ENCODE measurements at places on chromosomes 16 and 17.

DNA sequence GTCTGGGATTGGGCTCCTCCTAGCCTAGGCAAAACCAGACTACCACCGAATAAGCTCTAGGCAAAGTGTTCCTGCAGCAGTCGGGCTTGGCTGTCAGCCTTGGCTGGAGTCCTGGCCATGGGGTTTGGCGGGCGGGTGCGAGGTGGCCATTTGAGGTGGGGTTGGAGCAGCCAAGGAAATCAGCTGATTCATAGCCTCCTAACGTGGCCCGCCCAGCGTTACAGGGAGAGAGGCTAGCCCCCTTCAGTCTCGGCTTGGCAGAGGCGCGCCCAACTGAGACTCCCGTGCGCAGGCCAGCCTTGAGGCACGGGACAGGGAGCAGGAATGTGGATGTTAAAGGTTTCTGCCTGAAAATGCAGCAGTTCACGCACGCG lies 1.9 kb downstream of the PMP22 start:
- no peak for DNase-seq

- DNase-seq: no peak
Measured at GRCh38 chr16:19417640-19418039, at the start of gene TMC5. Gene TMC5, plus strand, starts transcription at chr16:19417883. Its CDS starts 22,156 bp downstream, at chr16:19440039.

DNA sequence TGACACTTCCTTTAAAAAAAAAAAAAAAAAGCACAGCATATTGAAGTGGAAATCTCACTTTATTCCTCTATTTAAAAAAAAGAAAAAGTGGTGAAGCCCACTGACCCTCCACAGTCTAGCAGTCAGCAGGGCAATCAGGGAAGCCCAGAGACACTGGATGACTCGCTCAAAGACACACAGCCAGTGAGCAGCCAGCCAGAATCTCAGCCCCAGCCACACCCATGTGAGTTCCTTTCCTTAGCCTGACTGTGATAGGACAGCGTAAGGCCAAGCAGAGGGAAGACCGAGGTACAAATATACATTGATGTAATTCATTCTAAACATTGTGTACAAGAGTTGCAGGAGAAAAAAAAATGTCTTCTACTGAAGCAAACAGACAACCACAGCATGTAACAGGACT lies 22.5 kb downstream of the XPO6 start:
- no peak for DNase-seq

GRCh38 chr16:70760221-70760620 lies 40.7 kb downstream of the VAC14 start:
- DNase-seq: no peak

- DNase-seq: no peak
Measured at GRCh38 chr16:75710344-75710743, 9.1 kb upstream of the DUXB start.

- no peak for DNase-seq
Measured at GRCh38 chr17:74125156-74125555, 78.3 kb upstream of the RPL38 start.

All from activated T-cell treated with anti-CD3 and anti-CD28 coated beads for 48 hours (primary cell).